ENCODE measurements at places on chromosomes 12 and 14.

DNA sequence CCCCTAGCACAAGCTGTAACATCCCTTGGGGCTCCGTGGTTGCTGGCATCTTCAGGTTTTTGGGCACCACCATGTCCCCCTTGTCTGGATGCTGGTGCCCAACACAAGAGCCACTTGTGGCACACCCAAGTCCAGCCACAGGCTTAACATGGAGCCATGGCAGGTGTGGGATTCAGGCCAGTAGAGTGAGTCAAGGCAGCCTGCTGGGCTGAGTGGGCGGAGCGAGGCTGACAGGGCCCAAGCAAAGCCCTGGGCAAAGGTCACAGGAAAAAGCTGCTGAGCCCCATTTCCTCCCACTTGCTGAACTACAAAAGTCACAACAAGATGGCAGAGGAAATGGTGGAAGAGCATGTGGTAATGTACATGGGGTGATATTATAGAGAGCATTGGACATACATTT lies 950.7 kb upstream of the FLRT2 start:
- no peak for DNase-seq

DNA sequence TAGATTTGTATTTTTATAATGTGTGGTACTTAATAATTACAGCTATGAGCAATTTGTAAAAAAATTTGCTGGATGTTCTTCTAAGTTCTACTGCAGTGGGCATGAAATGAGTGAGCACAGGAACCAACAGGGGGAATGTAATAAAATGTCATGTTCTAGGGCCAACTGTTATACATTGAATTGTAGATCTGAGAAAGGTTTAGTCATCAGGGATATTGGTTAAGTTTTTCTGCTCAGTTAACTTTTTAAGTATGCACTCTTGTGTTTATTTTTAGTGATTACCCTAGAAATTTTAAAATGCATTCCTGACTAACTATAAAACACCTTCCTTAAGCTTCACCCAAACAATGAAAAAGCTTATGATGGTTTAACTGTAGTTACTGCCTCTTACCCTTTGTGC lies 101.8 kb downstream of the CAND1 start:
- DNase-seq = no peak

DNA sequence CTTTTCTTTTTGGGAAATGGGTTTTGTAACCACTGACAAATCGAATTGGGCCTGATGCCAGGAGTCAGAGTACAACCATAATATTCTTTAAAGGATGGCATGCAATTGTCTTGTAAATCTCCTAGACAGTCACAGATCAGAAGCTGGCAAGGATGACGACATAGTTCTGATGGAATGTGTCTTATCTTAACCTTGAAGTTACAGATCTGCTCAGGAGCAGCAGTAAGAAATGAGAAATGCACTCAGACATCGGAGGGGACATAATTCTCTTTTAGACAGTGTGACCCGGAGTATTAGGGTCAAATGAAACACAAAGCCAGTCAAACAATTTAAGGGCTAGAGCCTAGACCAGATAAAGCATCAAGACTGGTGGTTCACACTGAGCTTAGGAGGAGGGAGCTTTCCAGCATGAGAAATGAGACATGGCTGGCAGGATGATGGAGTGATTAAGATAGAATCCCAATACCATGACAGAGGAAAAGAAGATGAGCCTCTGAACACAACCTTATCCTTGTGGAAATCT lies 17.5 kb downstream of the CBX5 start:
- DNase-seq = no peak

- DNase-seq = no peak
Observed at GRCh38 chr12:13197526-13198143, 1.1 kb downstream of the EMP1 start.

DNA sequence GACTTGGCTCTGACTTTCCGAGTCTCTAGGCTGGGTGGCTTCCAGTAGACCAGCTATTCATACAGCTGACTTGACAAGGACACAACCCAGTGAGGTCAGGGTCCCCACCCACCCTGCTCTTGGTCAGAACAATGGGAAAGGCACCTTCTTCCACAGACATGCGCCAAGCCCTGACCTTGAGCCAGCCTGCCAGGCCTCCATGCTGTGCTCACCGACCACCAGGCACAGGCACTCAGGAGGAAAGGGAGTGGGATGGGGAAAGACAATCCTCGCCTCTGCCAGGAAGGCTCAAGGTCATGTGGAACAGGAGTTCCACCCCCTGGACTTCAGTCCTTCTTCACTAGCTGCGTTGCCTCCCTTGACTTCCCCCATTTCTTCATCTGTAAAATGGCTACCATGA lies 31.4 kb downstream of the GALNT16 start:
- no peak for DNase-seq

- DNase-seq = no peak
Observed at GRCh38 chr12:73445658-73446324, 1091.8 kb upstream of the ATXN7L3B start.

- no peak for DNase-seq
Observed at GRCh38 chr14:74049876-74050495, 30.8 kb downstream of the BBOF1 start.

Data from activated CD8-positive, alpha-beta memory T cell treated with anti-CD3 and anti-CD28 coated beads for 4 hours (primary cell).